ENCODE measurements at places on chromosomes 2 and 18. TPM values are rescaled to one million over a fixed set of nuclear protein-coding genes. Genes with fewer than 3 reads are reported as not detected.

- H3K4me1 ChIP-seq = no peaks in the 10 kb centered on the region
- 0 out of 2 replicates have a peak, but pooled peaks cover 6% of the 10 kb centered on the region for H3K27me3 ChIP-seq
- H3K4me3 ChIP-seq = no peak overlapping the region
- DNase-seq = no peak
- no peaks in the 10 kb centered on the region for H3K36me3 ChIP-seq
Observed at GRCh38 chr2:5121121-5121520, 571.1 kb upstream of the SOX11 start.

DNA sequence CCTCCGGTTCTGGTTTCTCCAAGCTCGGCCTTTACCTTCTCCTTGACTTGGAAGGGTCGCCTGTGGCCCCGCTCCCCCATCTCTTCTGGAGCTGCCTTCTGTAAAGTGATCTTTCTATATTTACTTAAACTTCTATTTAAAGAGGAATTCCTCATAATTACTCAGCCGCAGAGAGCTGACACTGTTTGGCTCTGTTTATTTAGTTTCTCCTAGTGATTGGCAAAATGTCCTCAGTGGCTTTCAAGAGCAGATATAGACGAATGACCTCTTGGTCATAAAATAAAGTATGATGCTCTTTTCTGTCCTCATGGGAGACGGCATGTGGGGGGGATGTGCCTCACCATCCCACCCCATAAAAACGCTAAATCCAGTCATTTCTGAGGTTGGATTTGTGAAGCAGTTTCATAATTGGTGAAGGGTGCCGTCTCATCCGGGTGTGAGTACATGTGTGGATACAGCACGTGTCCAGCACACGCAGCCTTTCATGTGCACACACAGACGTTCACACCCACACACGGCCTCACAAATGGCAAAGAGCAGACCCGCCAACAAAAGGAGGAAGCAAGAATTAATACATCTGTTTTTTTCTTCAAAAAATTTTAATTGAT is 43.4 kb upstream of the SMAD7 start:
- H3K27me3 ChIP-seq = no peaks in the 10 kb centered on the region
- no peak overlapping the region for H3K4me3 ChIP-seq
- peak; percentile 76 for DNase-seq
- no peaks in the 10 kb centered on the region for H3K36me3 ChIP-seq
- no peak overlapping the region for H3K27ac ChIP-seq

GRCh38 chr2:241803387-241804325 is 5.3 kb upstream of the NEU4 start:
- no peak overlapping the region for H3K4me3 ChIP-seq
- H3K27ac ChIP-seq = no peak overlapping the region
- no peaks in the 10 kb centered on the region for H3K4me1 ChIP-seq
- peaks cover 8% of the 10 kb centered on the region for H3K27me3 ChIP-seq
- H3K36me3 ChIP-seq = no peaks in the 10 kb centered on the region

DNA sequence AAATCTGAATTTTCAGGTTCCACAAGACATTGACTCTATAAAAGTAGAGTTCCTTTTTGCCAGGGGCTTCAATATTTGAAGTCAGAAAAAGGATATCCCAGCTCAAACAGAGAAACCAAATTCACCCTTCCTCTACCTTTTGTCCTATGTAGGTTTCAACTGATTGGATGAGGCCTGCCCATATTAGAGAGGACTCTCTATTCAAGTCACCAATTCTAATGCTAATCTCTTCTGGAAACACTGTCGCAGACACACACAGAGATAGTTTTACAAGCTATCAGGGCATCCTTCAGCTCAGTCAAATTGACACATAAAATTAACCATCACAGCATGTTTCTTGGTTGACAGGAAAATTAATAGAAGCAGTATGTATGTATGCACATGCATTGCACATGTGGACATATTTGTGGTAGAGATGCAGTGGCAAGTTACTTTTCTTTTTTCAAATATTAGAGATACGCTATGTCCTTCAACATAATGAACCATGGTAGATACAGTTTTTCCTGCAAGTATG is 207.1 kb downstream of the RAD51AP2 start:
- DNase-seq = no peak
- no peaks in the 10 kb centered on the region for H3K27me3 ChIP-seq
- peaks cover 25% of the 10 kb centered on the region for H3K4me1 ChIP-seq

- no peak overlapping the region for H3K4me3 ChIP-seq
- H3K27me3 ChIP-seq = no peaks in the 10 kb centered on the region
- H3K27ac ChIP-seq = no peak overlapping the region
- H3K36me3 ChIP-seq = no peaks in the 10 kb centered on the region
Observed at GRCh38 chr18:1408376-1408775, 503.7 kb downstream of the ADCYAP1 start.

DNA sequence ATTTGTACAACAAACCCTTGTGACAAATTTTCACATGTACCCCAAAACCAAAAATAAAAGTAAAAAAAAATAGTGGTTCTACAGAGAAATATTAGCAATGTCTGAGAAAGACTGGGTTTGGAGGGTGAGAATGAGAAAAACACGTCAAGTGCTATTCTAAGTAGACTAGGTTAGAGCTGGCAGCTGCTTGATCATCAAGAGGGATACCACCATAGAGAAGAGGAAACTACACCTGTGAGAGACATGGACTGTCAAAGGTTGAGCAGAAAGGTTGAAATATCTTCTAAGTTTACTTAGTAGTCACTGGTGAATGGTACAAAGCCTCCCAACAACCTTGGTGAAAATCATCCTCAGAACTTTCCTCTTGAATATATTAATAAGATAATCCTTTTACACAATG is 126.9 kb upstream of the ITGA4 start:
- H3K4me1 ChIP-seq = no peaks in the 10 kb centered on the region
- H3K27ac ChIP-seq = no peak overlapping the region

GRCh38 chr2:16201848-16202247 is 261.5 kb downstream of the MYCN start:
- no peak overlapping the region for H3K4me3 ChIP-seq
- H3K27me3 ChIP-seq = peaks cover 37% of the 10 kb centered on the region
- DNase-seq = no peak

- H3K27ac ChIP-seq = no peak overlapping the region
- H3K4me1 ChIP-seq = no peaks in the 10 kb centered on the region
- no peak for DNase-seq
- H3K4me3 ChIP-seq = no peak overlapping the region
- no peaks in the 10 kb centered on the region for H3K36me3 ChIP-seq
Observed at GRCh38 chr2:73135236-73135635, 22.5 kb upstream of the RAB11FIP5 start.

DNA sequence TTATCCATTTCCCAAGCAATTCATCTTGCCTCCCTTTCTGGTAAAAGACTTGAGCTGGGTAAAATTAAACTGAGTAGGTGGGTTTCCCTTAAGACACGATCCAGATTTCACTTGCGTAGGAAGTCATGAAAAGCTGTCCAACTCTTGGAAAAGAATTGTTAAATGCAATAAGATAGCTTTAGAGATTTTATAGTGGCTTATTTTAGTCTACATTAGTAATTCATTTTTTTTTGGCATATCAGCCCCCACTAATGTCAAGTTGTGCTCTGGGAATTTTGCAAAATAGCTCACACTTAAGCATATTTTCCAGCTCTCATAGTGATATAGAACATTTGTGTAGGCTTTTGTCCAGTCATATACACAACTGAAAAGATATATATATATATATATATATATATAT is 344.7 kb upstream of the FIGN start:
- no peak overlapping the region for H3K4me3 ChIP-seq
- no peaks in the 10 kb centered on the region for H3K4me1 ChIP-seq
- no peak for DNase-seq
- no peaks in the 10 kb centered on the region for H3K27me3 ChIP-seq
- H3K36me3 ChIP-seq = no peaks in the 10 kb centered on the region

DNA sequence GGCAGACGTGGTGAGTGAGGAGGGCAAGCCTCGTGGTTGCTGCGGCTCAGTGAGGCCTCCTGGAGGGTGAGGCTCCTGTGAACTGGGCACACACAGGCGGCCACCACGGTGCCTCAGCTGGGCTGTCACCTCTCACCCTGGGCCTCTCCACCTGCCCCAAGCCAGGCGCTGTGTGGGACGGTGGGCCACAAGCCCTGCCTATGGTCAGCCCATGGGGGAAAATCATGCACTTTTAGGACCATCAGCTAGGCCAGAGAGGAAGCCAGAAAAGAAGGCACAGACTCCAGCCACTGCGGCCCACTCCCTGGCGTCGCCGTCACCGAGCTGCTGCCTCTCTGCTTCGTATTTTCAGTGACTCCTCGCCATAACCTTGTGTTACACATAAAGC is 28.5 kb upstream of the HS6ST1 start:
- H3K36me3 ChIP-seq = no peaks in the 10 kb centered on the region
- H3K4me1 ChIP-seq = no peaks in the 10 kb centered on the region
- DNase-seq = no peak
- H3K4me3 ChIP-seq = no peak overlapping the region
- no peak overlapping the region for H3K27ac ChIP-seq

The RIT2 gene
- not detected for total RNA-seq

DNA sequence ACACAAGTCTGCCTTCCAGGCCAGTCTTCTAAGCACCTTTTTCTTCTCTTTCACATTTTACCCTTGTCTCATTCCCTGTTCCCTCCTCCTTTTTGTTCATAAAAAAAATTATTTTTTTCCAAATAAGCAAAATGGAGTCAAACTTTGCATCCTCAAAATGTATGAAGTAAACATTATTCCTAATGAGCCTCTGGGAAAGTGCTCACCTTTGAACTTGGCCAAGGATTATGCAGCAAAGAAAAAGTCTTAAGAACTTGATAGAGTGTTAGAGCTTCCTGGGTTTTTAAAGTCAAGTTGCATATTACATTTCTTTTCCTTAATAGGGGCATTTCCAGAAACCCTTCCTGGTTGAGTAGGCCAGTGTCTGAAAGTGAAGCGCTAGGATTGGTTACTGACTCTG is 31.6 kb downstream of the EPAS1 start:
- peak overlapping the region; percentile 36 for H3K27ac ChIP-seq
- DNase-seq = no peak

The KCNJ13 gene
- total RNA-seq = not detected

GRCh38 chr2:27832396-27832795 is 57.8 kb downstream of the RBKS start:
- no peaks in the 10 kb centered on the region for H3K27me3 ChIP-seq
- H3K36me3 ChIP-seq = no peaks in the 10 kb centered on the region
- H3K4me3 ChIP-seq = no peak overlapping the region
- no peaks in the 10 kb centered on the region for H3K4me1 ChIP-seq
- no peak for DNase-seq

- H3K36me3 ChIP-seq = no peaks in the 10 kb centered on the region
- peaks cover 11% of the 10 kb centered on the region for H3K27me3 ChIP-seq
- no peaks in the 10 kb centered on the region for H3K4me1 ChIP-seq
- no peak for DNase-seq
- no peak overlapping the region for H3K27ac ChIP-seq
- H3K4me3 ChIP-seq = no peak overlapping the region
Observed at GRCh38 chr18:38042211-38042890, 476.8 kb upstream of the CELF4 start.

- H3K27me3 ChIP-seq = no peaks in the 10 kb centered on the region
- no peak overlapping the region for H3K27ac ChIP-seq
- H3K4me3 ChIP-seq = no peak overlapping the region
- DNase-seq = no peak
- H3K4me1 ChIP-seq = no peaks in the 10 kb centered on the region
- peaks cover 18% of the 10 kb centered on the region for H3K36me3 ChIP-seq
Observed at GRCh38 chr2:218478544-218478943, 59.6 kb downstream of the VIL1 start.

The CAPN14 gene
- 0.35 TPM for total RNA-seq

The MLPH gene
- 283 TPM for total RNA-seq

GRCh38 chr2:28624793-28625701 is 126.6 kb upstream of the PPP1CB start:
- H3K4me3 ChIP-seq = no peak overlapping the region
- H3K36me3 ChIP-seq = no peaks in the 10 kb centered on the region
- peak overlapping the region; percentile 55 for H3K27ac ChIP-seq
- peaks cover 54% of the 10 kb centered on the region for H3K4me1 ChIP-seq

DNA sequence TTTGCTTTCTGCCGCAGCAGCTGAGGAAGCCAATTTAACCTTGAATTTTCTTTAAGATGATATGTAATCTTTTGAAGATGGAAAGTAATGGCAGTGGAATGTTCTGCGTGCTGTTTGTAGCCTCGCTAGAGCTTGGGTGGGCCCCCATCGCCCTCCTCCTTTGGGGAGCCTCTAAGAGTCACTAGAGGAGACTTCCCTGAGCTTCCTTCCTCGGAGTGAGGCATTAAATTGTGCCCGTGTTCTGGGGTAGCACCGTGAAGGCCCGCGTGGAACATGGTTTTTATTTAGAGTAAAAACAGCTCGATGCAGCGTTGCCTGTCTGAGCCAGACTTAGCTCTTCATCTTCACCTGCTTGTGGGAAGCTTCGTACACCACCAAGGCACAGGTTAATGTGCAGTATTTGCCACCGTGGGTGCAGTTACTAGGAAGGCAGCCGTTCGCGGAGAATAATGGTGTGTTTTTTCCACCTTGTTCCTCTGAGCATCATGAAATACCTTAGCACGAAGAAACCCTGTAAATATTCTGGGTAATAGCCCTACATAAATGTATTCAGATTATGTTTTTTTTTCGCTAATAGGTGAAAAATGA is 38.5 kb downstream of the NCK2 start:
- H3K4me1 ChIP-seq = no peaks in the 10 kb centered on the region
- no peaks in the 10 kb centered on the region for H3K36me3 ChIP-seq
- H3K4me3 ChIP-seq = no peak overlapping the region
- DNase-seq = no peak
